ENCODE measurements at places on chromosomes 16 and 17.

- DNase-seq, result no peak
Measured at GRCh38 chr16:50144211-50144610, 8.9 kb upstream of the TENT4B start.

DNA sequence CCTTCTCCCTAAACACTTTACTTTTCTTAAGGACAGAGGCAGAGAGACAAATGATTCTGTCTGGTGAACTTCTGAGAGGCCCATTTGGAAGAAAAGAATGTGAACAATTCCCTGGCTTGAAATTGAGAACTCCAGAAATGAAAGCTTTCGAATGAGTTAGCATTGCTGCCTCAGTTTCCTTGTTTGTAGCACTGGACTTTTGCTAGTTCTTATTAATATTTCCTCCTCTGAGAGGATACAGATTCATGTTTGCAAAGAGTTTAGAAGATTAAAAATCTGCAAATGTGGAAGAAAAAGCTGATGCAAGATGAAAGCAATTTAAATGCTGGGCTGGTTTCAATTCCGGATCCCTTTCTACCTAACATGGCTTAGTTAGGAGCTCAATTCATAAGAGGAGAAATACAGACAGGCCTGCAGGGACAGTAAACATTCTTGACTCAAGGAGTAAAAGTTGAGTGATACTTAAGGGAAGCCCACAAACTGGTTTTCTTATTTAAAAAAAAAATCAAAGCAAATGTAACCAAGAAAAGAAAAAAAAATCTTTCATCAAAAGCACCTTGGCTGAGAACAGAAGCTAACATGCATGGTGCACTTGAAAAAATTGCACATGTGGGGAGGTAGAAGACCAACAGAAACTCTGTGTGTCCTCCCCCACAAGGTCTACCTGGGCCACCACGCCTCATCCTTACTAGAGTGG lies 27.1 kb downstream of the HNF1B start:
- DNase-seq, result no peak

GRCh38 chr16:28218109-28218508 lies 6.3 kb upstream of the XPO6 start:
- peak; percentile 72 for DNase-seq

- no peak for DNase-seq
Measured at GRCh38 chr17:83153681-83154310, 74.4 kb downstream of the METRNL start.

DNA sequence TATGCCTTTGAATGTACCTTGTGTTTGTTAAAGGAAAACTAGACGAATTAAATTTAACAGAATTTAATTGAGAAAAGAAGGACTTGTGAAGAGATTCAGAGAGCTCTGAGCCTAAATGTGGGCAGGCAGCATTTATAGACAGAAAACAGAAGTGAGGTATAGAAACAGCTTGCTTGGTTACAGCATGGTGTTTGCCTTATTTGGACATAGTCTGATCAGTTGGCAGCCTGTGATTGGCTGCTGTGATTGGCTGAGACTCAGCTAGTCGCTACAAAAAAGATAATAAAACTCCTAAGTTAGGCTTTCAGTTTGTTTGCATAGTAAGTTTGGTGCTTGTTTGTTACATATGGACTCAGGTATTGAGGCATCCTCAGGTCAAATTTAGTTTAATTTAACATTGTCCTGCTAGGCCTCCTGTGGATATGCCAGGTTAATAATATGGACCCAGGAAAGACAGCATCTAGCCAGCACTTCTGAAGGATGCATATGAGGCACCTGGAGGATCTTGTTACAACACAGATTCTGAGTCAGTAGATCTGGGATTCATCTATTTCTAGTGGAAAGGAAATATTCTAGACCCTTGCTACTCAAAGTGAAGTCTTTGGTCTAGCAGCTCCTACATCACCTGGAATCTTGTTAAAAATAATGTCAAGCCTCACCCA lies 43.4 kb downstream of the SLFN5 start:
- no peak for DNase-seq

DNA sequence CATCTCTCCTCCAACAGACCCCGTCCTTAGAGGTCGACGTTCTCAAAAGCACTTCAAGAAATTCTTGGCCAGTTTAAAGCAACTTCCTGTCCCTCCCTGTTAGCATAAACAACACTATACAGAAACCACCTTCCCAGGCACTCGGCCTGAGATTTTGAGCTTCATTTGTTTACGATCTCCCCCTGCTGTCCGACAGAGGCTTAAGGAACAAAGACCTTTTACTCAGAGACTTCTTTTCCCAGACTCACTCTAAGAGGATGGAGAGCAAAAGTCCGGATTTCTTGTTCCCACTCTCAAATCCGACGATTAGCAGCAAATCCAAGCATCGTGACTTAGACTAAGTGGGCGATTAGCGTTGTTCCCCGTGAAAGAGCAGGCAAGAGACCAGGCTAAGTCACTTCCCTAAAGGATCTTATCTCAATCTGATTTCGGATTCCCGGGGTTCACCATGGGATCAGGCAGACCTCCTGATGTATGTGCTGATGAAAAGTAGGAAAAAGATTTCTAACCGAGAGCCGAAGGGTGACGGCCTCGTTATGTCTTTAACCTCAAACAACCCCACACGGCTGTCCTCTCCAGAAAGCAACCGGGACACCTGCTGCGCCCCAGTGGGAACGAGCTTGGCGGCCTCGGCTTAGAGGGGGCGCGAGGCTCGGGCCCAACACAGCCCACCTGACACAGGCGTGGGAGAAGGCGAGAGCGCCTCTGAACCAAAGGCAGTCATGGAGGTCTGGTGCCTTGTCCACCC lies 598 bp downstream of the INPP5K start:
- DNase-seq, result peak; percentile 93

GRCh38 chr17:77884967-77885641 lies 73.4 kb upstream of the TNRC6C start:
- no peak for DNase-seq

- peak; percentile 43 for DNase-seq
Measured at GRCh38 chr16:85428168-85428898, 184.8 kb upstream of the GSE1 start.

DNA sequence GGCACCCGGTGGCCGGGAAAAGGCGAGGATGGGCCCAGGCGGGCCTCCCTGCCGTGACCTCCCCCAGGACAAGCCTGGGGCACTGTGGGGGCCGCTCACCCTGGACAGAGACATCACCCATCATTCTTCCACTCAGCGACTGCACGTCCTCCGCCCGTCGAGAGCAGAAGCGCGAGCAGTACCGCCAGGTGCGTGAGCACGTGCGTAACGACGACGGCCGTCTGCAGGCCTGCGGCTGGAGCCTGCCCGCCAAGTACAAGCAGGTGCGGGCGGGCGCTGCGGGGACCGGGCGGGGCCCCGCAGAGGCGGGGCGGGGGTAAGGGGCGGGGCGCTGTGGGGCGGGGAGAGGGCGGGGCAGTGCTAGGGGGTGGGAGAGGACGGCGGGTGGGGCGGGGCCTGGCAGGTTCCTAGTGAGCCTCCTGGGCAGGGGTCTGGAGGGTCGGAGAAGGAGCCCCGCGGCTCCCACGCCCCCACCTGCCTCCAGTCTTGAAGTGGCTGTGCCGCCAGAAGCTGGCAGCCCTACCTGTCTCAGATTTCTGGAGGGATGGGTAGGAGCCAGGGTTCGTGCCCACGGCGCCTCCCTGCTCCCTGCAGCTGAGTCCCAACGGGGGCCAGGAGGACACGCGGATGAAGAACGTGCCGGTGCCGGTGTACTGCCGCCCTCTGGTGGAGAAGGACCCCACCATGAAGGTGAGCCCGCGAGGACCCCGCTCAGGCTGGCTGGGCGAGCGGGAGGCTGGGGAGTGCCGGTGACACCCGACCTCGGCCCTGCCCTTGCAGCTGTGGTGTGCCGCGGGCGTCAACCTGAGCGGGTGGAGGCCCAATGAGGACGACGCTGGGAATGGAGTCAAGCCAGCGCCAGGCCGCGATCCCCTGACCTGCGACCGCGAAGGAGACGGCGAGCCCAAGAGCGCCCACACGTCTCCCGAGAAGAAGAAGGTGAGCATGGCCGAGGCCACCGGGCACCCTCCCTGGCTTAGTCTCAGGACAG lies 7.5 kb downstream of the NME3 start:
- peak; percentile 48 for DNase-seq

DNA sequence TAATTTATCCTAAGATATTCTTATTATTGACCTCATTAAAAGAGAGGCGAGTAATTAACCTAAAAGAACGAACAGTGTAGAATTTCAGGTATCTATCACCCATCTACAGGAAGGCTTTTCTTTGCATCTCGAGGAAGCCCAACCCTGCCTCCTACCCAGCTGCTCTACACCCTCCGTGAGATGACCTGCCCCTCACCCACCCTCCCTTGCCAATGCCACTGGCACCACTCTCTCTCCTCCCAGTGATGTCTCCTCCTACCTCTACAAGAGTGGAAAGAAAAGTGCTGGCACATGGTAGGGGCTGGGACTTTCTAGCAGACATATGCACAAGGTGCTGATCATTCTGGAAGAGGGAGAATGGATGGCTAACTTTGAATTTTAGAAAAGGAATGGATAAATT lies 22.9 kb upstream of the FOXJ1 start:
- no peak for DNase-seq

- peak; percentile 53 for DNase-seq
Measured at GRCh38 chr17:33049781-33050414, 58.3 kb downstream of the SPACA3 start.

GRCh38 chr17:72515291-72516065 lies 394.7 kb downstream of the SOX9 start:
- no peak for DNase-seq

DNA sequence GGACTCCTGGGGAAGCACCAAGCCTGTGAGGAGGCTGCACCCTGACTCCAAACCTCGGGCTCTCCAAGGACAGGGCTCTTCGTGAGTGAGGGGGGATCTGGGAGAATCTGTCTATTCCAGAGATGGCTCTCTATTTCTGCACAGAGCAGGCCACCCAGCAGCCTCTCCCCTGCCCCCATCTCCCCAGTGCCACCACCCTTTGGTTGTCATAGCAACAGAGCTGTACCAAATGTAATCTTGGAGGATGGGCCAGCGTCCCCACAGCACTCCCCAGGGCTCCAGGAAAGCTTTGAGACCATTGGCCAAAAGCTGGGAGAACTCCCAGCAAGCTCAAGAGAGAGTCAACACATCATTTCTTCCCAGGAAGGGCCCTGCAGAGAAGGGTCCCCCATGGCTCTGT lies 49.3 kb downstream of the ABCC12 start:
- no peak for DNase-seq

DNA sequence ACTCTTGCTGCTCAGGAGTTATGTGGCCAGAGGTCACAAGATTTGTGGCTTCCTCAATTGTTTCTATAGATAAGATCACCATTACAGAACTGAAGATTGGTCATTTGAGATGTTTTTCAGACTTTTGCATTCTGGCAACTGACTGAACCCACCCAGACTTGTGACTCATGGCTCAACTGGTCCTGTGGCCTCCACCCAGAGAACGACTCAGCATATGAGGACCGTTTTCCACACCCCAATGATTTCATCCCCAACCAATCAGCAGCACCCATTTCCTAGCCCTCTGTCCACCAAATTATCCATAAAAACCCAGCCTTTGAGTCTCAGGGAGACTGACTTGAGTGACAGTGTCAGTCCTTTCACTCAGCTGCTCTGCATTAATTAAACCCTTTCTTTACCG lies 143.2 kb upstream of the ASIC2 start:
- no peak for DNase-seq

DNA sequence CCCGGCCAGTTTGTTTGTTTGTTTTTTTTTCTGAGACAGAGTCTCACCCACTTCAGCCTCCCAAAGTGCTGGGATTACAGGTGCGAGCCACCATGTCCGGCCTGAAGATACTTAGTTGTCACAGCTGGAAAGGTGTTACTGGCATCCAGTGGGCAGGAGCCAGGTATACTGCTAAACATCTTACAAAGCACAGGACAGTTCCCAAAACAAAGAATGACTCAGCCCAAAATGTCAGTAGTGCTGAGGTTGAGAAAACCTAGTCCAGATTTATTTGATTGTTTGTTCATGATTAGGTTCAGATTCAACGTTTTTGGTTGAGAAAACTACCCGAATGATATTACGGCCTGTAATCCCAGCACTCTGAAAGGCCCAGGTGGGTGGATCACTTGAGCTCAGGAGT lies 18.6 kb upstream of the RABEP1 start:
- DNase-seq, result no peak

DNA sequence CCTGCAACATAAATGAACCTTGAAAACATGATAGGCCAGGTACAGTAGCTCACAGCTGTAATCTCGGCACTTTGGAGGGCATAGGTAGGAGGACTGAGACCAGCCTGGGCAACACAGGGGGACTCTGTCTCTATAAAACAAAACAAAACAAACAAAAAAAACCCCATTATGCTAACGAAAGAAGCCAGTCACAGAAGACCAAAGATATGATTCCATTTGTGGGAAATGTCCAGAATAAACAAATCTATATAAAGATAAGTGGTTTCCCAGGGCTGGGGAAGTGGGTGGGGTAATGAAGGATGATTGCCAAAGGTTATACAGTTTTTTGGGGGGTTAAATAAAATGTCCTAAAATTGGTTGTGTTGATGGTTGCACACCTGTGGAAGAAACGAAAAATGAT lies 36.5 kb upstream of the SIAH1 start:
- peak; percentile 6 for DNase-seq

GRCh38 chr17:74211141-74211911 lies 2.0 kb upstream of the TTYH2 start:
- DNase-seq, result peak; percentile 67

DNA sequence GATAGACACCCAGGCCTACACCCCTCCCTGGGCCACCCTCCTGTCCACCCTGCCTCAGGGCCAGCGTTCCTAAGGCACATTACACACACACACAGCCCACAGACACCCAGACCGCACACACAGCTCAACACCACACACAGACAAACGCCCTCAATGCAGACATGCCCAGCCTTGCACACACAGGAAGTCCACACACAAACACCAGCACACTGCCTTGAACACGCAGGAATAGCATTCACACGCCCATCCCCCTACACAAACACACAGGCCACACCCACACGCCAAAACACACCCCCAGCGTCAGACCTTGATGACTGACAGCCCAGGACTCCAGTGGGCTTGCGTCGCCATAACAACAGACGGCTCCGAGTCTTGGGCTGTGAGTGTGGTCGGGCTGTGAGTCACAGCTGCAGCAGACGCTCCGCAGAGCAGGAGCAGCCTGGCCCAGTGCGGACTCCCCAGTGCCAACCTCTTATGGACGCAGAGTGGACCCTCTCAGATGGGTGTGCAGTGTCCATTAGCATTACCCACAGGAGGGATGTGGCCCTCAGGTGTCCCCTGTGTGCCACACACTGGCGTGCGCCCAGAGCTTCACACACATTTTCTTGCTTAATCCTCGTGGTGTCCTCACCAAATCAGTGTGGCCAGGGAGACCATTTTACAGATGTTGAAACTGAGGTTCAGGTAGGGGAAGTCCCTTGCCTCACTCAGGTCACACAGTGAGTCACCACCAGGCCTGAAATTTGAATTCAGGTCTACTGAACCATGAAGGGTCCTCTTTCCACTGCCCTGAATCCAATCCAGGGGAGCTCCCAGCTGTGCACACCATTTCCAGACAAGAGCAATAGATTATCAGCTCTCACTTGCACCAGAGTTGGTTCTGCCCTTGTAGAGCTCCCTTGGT lies 17.8 kb upstream of the RAI1 start:
- peak; percentile 97 for DNase-seq

DNA sequence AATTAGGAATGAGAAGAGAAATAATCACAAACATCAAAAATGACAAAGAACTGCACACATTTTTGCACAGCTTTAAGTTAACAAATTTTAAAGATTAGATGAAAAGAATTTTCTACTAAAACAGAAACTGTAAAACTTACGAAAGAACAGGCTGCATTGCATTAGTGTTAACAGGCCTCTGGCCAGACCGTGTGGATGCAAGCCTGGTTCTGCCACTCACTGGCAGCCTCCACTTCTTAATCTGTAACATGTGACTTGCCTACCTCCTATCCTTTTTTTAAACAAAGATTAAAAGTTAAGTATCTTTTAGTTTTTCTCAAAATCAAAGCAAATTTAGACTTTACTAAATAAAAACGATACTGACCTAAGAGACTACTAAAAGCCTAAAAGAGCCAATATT lies 37.5 kb downstream of the CREBBP start:
- no peak for DNase-seq

Measured in ELR (cell line).